ENCODE measurements at places on chromosomes 5 and 9. TPM values are rescaled to one million over a fixed set of nuclear protein-coding genes. Genes with fewer than 3 reads are reported as not detected.

The PCDHA5 gene
- 0.91 TPM for total RNA-seq

The FOXD4 gene
- total RNA-seq = 0.60 TPM

The NOP16 gene
- total RNA-seq = 18.1 TPM

The NEURL1B gene
- total RNA-seq = 42.6 TPM

The PTPN3 gene
- 40.6 TPM for total RNA-seq

The GPX3 gene
- total RNA-seq = 1,327 TPM

- DNase-seq = peak; percentile 23
These were observed 3.1 kb upstream of the BARX1 start for GRCh38 chr9:93958121-93958818.

- peak; percentile 92 for DNase-seq
These were observed 15.0 kb downstream of the LHX6 start for GRCh38 chr9:122213589-122214413.

- DNase-seq = no peak
These were observed 291.9 kb upstream of the PDE4D start for GRCh38 chr5:60185231-60186099.

DNA sequence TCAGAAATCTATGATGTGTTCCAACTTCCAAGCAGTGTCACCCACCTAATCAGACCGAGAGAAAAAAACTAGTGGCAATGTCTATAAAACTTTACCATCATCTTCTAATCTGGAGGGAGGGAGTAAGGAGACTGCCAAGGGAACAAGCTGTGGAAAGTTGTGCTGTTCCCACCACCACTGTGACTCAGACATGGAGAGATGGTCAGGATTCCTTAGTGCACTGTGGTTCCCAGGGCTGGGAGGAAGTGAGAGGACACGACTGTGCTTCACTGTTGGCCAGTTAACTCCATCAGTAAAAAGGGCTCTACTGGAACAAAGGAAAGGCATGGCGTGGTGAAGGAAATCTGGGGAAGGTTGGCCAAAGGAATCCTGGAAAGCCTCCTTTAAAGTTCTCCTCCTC is 18.8 kb downstream of the TICAM2 start:
- DNase-seq = no peak

GRCh38 chr9:14021871-14022525 is 291.9 kb downstream of the NFIB start:
- DNase-seq = no peak

GRCh38 chr9:105114964-105115728 is 129.3 kb upstream of the SLC44A1 start:
- peak; percentile 23 for DNase-seq

- DNase-seq = no peak
These were observed 185.3 kb downstream of the AUH start for GRCh38 chr9:91176426-91176825.

DNA sequence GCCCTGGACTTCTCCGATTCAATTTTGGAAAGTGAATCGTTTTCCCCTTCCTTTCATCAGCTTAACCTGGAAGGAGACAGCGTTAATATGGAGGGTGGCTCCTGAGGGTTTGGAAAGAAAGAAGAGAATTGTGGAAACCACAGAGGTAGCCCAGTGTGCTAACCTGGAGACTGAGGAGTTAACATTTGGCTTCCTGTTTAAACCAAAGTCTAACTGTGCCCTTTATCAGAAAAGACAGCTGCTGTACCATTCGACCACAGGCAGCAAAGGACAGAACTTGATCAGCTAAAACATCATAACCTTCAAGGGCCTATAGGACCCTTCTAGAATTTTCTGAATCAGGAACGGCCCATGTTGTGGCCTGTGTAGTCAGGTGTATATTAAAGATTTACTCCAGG is 735 bp downstream of the IDNK start:
- peak; percentile 66 for DNase-seq

GRCh38 chr9:108386859-108387384 is 468.9 kb downstream of the ACTL7B start:
- no peak for DNase-seq

- no peak for DNase-seq
These were observed 95.0 kb downstream of the NR6A1 start for GRCh38 chr9:124676159-124676551.

DNA sequence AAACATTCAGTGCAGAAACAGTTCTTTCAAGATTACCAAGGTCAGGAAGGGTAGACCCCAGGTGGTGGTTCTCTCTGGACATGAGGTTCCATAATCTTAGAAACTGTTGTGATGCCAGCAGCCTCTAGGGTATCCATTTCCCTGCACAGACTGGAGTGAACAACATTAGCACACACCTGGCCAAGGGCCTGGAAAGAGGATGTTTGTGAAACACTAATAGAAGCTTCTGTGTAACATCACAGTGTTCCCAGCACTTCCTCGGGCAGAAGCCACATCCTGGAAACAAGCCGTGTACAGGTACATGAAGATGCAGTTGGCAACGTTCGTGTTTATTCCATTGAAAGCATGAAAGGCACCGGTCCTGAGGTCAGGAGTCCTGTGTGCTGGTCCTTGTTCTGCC is 598.2 kb upstream of the KLF4 start:
- no peak for DNase-seq

- no peak for DNase-seq
These were observed 5.4 kb upstream of the B4GALT1 start for GRCh38 chr9:33172256-33173238.

DNA sequence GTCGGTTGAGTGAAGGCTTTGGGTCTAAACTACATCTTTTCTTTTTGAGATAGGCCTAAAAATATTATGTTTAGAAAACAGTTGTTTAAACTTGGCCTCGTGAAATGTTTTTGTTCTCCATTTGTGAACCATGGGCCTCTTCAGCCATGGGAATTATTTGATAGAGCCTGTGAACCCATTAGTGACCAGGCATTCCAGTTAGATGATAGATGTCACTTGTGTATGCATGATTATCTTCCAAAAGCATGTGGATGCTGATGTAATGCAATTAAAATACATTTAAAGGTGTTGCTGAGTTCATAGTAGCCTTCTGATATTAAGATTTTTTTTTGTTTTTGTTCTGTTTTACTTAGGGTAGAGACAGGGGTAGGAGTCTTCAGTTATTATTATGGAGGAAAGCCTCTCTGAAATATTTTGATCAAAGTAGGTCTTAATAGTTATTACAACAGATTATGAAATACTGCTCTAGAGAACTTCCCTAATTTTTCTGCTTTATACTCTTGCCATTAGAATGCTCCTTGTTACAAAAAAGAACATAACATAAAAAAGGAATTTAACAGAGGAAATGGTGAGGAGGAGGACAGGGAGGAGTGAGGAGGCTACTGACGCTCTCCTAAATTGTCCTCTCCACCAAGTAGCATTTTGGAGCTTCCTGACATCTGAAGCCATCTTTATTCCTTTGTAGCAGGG is 32.9 kb downstream of the CPEB4 start:
- no peak for DNase-seq

- no peak for DNase-seq
These were observed 30.4 kb downstream of the PRLR start for GRCh38 chr5:35199886-35200285.

DNA sequence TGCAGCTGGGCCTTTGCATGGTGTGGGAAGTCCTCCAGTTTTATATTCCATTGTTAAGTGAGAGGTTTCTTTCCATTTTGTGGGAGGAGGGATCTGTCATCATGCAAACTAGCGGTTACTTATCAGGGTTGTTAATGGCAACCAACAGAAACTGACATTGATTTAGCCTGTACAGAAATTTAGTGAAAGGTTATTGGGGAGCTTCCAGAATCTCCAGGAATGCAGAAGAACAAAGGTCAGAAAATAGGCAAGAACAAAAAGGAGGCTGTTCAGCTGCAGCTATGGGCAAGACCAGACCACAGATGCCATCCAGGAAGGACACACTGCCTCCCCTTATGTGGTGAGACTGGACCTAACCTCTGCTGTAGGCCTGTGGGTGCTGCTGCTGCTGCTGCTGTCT is 395.8 kb downstream of the KDM4C start:
- no peak for DNase-seq

DNA sequence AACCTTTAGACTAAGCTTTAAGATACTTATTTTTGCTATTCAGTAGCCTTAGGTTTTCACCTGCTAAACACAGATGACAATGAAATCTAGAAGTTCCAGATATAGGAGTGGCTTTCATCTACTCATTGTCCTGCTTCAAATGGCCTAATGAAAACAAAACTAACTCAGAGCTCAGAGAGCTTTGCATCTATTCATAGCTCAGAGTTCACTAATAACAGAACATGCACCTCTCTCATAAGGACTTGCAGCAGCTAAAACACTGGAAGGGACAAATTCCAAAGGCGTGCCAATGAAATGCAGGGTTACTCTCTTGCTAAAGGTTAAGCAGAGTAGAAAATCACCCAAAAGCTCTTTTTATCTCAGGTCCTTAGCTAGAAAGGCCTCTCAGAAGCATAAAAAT is 29.0 kb downstream of the SLC31A2 start:
- no peak for DNase-seq

DNA sequence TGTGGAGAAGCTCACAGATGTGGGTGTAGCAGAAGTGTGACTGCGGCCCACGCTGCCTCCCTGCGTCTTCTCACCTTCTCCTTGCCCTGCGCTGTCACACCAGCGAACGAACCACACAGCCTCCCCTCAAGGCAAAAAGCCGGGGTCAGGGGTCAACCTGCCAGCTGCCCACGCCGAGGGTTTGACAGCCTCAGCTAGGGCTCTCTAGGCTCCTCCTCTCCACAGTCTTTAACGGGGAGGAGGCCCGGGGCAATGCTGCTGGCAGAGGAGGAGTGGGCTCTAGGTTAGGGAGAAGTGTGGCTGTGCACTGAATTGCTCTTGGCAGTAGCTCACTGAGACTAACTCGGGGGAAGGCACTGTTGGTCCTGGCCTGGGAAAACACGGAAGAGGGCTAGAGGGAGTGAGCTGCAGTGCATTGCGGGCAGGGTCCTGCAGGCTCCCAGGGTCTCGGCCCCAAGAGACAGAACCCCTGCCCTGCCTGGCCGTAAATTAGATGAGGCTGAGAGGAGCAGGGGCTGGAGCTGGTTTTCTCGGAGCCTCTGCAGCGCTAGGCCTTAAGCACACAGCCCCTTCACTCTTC is 4.2 kb upstream of the TRIM52 start:
- no peak for DNase-seq

GRCh38 chr5:38023799-38024198 is 184.0 kb upstream of the GDNF start:
- no peak for DNase-seq

All from kidney (tissue), 22 donors.